ENCODE measurements at places on chromosomes 5 and 9. TPM values are rescaled to one million over a fixed set of nuclear protein-coding genes. Genes with fewer than 3 reads are reported as not detected.

JAKMIP2 gene
- total RNA-seq, result 36.8 TPM

C6 gene
- total RNA-seq, result not detected

HMMR gene
- 44.4 TPM for total RNA-seq

ALDH1B1 gene
- 32.9 TPM for total RNA-seq

C9 gene
- total RNA-seq, result not detected

FRMD3 gene
- total RNA-seq, result 2.3 TPM

HACD4 gene
- total RNA-seq, result 0.75 TPM

- DNase-seq, result no peak
Measured at GRCh38 chr5:170619869-170620268, 116.0 kb downstream of the KCNIP1 start.

- no peak for DNase-seq
Measured at GRCh38 chr5:147949711-147950573, 43.6 kb upstream of the C5orf46 start.

DNA sequence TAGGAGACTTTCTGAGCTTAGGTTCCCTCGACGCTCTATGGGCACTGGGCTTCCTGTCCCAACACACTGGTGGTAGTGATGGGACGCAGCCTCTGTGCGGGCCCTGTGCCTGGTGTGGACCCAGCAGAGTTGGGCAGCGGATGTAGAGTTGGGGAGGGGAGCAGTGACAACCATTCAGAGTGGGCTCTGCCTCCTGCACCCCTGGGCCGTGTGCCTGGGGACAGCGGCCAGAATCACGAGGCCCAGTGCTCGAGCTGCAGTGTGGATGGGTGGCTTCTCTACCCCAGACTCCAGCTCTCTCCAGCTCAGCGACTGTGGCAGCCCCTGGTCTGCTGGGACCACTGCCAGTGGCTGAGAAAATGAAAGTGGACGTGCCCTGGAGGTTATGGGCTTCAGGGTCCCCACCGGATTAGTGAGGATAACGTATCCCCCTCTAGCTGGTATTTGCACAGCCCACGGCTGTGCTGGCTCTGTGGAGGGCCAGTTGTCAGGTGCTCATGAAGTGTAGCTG, 18.6 kb downstream of the RXRA start:
- no peak for DNase-seq

DNA sequence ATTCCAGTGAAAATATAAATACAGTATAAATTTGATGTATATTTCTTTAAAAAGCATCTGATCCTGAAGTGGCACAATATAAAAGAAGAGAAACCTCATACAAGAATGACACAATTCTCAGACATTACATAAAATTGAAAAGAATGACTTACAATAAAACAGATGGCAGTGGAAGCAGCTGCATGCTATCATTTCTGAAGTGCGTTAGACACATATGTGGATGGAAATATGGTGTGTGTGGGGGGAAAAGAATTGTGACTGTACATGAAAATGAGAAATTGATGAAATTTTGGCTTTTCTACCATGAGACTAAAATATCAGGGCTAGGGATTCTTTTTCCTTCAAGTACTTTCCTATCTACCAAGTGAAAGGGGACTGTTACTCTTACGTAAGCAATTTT, 45.9 kb upstream of the CDH18 start:
- DNase-seq, result no peak

- DNase-seq, result no peak
Measured at GRCh38 chr5:136891175-136891972, 526.0 kb upstream of the TRPC7 start.

DNA sequence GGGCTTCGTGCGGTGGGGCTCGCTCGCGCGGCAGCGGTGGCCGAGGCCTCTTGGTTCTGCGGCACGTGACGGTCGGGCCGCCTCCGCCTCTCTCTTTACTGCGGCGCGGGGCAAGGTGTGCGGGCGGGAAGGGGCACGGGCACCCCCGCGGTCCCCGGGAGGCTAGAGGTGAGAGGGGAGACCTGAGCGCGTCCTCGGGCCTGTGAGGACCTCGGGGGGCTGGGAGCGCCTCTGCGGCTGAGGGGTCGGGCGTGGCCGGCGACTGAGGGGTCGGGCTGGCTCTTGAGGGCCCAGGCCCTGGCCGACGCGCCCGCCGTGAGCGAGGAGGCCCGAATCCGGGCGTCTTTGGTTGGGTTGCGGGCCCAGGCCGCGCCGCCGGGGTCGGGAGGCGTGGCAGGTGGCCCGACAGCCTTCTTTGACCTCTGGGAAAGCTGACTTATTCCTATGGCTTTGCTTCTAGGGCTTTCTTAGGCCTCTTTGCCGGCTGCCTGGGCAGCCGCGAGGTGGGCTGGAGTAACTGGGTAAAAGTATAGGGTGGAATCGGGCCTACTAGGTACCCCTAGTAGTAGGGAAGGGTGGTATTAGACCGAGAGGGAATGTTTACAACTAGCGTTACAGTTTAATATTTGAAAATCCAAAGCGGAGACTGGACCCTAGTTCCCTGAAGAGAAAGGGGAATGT, at the start of gene CANX:
Gene CANX, plus strand, starts transcription at position 33 of the 681 bp plus-strand sequence. CDS start 6,715 bp downstream, outside the sequence.
- no peak for DNase-seq

DNA sequence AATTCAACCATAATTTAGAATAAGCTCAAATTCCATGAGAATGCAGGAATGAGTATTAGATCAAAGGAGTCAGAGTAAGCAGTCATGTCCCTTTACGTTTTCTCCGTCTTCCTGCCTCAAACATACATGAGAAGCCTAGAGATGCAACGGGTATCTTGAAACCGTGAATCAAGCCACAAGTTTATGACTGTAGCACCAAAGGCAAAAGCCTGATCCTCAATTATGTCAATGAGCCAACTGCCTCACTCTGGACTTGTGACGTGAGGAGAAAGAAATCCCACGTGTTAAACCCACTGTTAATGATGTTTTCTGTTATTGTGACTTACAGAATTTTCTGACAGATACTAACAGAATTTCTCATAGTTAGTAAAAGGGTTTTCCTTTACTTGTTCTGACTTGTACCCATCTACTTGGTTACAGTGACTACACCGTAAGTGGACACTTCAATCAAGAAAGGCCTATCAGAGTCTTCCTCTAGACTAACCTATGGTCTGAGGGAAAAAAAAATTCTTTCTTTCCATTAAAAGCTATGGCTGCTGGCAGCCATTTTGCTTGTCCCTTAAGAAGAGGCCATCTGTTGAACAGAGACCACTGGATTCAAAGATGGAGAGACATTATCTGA, 35.3 kb upstream of the HK3 start:
- DNase-seq, result no peak

DNA sequence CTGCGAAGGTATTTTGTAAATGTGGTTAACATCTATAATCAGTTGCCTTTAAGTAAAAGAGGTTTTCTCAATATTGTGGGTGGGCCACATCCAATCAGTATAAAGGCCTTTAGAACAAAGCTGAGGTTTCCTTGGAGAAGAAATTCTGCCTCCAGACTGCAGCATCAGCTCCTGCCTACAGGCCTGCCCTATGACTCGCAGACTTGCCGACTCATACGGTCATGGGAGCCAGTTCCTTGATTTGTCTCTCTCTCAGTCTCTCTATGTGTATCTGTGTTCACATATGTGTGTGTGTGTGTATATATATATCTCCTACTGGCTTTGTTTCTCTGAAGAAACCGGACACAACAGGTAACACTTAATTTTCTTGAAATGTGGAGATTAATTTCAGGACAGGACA, 45.3 kb downstream of the SLC36A1 start:
- no peak for DNase-seq

- DNase-seq, result no peak
Measured at GRCh38 chr9:137161558-137162486, 8.0 kb downstream of the LRRC26 start.

- DNase-seq, result no peak
Measured at GRCh38 chr5:177382423-177383029, 1.7 kb upstream of the SLC34A1 start.

- no peak for DNase-seq
Measured at GRCh38 chr9:90905822-90906221, 104.2 kb downstream of the SYK start.

DNA sequence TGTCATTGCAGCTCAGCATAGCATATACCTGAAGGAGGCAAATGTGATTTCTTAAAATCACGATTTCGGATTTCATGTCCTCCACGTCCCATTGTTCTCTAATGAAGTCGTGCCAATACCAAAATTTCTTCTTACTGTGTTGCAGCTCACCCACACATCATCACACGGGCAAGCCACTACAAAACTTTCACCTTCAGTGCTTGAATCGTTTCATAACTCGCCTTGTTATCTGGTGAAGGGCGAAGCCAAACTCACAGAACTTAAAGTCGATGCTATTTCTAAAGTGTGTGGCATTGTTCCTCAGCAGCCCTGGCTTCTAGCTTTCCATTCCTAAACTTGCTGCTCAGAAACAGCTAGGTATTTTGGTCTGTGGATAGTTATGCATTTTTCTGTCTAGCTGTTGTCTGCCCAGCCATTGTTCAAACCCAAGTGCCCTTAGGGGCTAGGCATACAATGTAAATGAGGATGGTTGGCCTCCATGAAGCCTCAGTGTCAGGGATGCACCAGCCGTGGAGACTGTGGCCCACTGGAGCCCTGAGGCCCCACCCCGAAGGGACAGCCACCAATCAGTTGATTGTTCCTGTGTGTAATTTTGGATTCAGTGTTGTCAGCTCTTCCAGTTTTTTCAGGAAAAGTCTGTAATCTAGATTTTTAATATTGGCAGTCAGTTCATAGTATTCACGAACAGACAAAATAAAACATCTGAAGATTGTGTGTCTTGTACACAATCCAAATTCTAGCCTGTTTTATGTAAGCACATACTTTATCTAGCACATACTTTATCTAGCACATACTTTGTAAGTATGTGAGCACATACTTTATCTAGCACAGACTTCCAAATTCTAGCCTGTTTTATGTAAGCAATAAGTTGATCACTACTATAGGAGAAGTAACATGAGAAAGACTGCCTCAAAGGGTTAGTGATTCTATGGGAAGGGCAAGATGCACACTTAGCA, 112.8 kb downstream of the DAPK1 start:
- no peak for DNase-seq

- no peak for DNase-seq
Measured at GRCh38 chr9:120242116-120242811, 337.7 kb downstream of the CDK5RAP2 start.

DNA sequence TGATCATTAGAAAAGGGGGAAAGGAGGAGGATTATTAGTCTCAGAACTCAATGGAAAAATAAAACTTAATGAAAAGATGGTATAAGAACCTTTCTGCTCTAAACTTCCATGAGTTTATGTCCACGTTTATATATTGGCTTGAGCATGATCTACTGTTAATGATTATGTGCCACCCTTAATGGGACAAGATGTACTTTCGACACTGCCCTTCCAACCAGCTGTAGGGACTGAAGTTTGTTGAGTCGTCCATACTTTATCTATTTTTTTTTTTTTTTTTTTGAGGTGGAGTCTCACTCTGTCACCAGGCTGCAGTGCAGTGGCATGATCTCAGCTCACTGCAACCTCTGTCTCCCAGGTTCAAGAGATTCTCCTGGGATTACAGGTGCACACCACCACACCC, 25.0 kb upstream of the GABRP start:
- DNase-seq, result no peak

GRCh38 chr5:69032009-69032408, 61.8 kb upstream of the SLC30A5 start:
- DNase-seq, result no peak

DNA sequence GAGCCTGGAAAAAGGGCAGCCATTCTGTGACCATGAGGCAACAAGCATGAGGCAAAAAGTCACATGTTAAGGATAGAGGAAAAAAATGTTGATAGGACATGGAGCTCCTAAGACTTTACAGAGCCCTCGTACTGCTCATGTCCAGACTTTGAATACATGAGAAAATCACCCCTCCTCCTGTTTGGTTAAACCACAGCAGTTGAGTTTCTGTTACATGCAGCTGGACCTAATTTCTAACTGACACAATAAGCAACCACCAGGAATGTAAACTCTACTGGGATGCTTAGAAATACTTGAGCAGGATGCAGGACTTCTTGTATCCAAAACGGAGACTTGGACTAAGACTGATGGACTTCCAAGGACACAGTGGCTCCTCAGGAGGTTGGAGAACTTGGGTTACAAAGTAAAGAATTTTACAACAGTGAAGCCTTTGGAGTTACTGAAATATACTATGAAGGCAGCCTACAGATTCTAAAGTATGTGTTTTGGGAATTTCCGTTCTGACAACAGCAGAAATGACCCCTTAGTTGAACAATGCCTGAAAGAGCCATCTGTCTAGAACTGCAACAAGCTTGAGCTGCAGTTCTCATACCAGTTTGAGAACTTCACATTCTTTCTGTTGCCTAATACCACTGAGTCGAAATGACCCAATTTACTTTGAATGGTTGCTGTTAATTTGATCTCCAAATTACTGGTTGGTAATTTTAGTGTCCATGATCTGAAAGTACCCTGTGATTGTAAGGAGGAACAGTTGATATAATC, 268.9 kb downstream of the PIK3R1 start:
- no peak for DNase-seq

- DNase-seq, result no peak
Measured at GRCh38 chr9:115694014-115694413, 459.6 kb upstream of the PAPPA start.

GRCh38 chr5:180652346-180652745, 2.9 kb upstream of the FLT4 start:
- DNase-seq, result no peak

DNA sequence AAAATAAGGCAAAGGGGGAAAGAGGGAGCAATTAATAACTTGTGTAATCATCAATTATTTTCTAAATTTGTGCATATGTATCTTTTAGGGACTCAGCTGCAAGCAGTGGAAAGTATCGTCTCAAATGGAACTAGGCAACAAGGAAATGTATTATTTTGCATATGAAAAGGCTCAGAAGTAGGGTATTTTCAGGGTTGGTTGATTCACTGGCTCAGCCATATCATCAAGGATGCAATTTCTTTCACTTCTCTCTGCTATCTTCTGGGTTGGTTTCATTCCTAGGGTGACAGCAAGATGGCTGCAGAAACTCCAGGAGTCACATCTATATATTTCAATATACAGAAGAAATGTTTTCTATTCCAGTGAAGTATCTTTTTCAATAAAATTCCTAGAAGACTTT, 509.8 kb downstream of the DMAC1 start:
- no peak for DNase-seq

DNA sequence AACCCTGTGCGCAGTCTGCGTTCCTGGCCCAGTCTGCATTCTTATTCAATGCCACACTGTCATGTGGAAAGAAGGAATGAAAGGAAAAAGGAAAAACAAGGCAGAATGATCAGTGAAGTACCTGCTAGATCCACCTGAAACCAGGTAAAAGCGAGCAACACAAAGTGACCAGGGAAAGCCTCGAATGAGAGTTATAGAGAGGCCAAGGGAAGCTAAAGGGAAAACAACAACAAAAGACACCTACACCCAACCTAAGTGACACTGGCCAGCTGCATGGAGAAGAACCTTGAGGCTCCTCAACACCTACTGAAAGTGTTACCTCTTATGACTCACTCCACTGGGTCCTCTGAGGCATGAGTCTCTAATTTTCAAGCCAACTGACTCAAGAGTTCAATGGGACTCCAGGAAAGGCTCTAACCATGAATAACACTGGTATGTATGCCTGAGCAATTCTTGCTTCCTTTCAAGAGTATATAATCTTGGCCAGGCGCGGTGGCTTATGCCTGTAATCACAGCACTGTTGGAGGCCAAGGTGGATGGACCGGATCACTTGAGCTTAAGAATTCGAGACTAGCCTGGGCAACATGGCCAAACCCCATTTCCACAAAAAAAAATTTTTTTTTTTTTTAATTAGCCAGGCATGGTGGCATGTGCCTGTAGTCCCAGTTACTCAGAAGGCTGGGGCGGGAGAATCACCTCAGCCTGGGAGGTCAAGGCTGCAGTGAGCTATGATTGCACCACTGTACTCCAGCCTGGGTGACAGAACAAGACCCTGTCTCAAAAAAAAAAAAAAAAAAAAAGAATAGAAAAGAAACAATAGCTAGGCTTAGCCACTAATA, 29.0 kb downstream of the MTMR12 start:
- DNase-seq, result no peak

- DNase-seq, result no peak
Measured at GRCh38 chr9:17315341-17315740, 180.5 kb downstream of the CNTLN start.
